Type B pancreatic cell (in vitro differentiated cells): ENCODE measurements at places on chromosomes 6 and 20.

DNA sequence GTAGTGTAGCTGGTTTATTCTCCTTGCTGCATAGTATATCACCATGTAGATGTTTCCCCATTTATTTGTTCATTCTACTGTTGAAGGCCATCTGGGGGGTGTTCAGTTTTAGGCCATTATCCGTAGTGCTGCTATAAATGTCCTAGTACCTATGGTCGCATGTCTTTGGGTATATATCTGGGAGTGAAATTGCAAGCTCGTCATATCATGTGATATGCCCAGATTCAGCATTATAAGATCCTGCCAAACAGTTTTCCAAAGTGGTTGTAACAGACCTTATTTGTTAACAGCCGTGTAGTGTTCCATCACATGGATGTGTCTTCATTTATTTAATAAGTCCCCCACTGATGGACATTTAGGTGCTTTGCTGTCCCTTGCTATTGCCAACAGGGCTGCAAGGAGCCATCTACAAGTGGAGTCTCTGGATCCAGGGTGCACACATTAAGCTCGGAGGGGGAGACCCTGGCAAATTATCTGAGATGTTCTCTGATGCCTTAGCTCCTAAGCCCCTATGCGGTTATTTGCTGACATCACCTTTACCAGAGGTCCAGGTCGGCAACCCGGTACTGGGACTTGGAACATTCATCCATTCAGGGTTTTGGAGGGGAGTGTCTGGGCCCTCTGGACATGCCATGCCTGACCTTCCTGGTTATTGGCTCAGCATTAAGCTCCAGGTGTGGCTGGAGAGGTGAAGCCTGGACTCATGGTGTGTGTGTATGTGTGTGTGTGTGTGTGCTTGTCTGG lies 16.9 kb downstream of the LBP start:
- DNase-seq, result no peak

DNA sequence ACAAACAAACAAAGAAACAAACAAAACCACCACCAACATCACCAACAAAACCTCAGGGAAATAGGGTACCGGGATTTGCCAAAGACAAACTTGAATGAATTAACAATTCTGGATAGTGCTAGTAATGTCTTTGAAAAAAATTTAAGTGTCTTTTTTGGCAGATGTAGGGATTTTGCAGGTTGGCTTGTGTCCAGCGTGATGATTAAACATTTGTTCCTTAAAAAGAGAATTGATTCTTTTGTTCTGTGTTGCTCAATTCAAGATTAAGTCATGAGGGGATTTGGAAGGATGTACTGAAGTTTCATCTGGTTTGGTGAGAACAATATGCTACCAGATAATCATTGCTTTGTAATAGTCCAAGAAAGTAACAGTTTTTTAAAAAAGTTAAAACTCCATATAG lies 125.1 kb upstream of the HS3ST5 start:
- DNase-seq, result no peak

DNA sequence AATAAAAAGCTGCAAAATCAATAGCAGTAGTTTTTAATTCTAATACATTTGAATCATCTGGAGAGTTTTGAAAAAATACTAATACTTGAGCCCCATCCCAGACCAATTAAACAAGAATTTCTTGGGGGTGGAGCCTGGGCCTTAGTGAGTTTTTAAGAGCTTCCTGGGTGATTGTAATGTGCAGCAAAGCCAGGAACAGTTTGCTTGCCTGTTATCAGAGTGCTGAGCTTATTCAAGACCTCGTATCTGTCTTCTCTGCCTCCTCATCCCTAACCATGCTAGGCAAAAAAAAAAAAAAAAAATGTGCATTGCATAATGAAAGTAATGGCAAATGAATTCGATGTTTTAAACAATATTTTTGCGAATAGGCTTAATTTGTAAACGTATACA lies 36.4 kb upstream of the MYB start:
- no peak for DNase-seq

DNA sequence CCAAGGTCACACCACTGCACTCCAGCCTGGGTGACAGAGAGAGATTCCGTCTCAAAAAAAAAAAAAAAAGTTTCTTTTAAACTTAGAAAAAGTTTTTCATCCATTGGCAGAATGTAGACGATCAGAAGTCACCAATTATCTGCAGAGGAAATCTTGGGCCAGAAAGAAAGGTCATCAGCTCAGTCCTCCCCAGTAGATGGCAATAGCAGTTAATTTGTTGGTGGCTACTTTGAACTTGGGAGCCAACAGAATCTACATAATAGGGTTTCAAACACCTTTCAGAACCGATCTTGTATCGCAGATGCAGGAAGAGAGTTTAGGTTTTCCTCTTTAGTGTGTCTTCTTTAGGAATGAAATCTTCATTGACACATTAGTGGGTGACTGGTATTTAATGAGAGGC lies 41.7 kb downstream of the LBP start:
- no peak for DNase-seq

- DNase-seq, result no peak
These were observed 42.5 kb upstream of the NKX2-2 start for GRCh38 chr20:21556398-21556797.

DNA sequence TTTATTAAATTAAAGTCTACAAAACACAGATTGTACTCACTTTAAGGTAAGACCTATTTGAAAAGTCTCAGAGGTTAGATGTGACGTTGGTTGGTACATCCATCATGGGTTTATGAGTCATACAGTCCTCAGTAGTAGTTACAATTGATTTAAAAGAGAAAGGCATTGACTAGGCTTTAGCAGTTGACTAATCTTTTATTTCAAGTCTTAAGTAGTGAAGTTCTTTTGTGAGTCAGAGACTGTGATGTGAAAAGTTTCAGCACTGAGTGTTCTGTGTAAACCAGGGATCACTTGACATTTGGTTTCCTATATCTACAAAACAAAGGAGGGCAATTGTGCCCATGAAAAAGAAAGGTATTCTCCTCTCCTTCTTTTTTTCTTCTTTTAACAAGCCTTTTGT lies 221.3 kb downstream of the GRIK2 start:
- no peak for DNase-seq

GRCh38 chr6:164075981-164076615 lies 661.6 kb downstream of the QKI start:
- DNase-seq, result no peak

DNA sequence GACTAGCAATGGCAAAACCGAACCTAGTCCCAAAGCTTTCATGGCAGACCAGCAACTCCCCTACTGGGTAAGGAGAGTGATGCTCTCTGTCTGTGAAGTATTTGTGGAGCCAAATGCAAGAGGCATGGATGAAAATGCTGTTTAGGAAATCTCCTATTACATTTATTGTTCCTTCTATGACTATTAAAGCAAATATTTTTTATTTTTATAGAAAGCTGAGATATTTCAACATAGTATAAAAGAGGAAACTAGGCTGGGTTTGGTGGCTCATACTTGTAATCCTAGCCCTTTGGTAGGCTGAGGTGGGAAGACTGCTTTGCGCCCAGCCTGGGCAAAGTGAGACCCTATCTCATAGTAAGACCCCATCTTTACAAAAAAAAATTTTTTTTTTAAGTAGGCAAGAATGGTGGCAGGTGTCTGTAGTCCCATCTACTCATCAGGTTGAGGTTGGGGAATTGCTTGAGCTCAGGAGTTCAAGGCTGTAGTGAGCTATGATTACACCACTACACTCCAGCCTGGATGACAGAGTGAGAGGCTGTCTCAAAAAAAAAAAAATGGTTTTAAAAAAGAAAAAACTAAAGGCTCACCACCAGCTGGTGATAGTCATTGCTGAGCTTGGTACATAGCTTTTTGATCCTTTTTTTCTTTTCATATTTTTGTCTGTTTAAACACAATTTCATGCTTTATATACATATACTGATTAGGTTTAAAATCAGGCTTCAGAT lies 11.3 kb downstream of the KDM1B start:
- DNase-seq, result no peak

GRCh38 chr20:40628877-40629276 lies 60.2 kb downstream of the MAFB start:
- DNase-seq, result no peak

- no peak for DNase-seq
These were observed 105.0 kb downstream of the MRPL14 start for GRCh38 chr6:44022296-44022661.

GRCh38 chr20:57308451-57309271 lies 20.9 kb upstream of the SPO11 start:
- no peak for DNase-seq

- DNase-seq, result no peak
These were observed 7.1 kb downstream of the PLEKHG1 start for GRCh38 chr6:150606647-150607328.

GRCh38 chr20:57498425-57499400 lies 26.2 kb downstream of the CTCFL start:
- no peak for DNase-seq

DNA sequence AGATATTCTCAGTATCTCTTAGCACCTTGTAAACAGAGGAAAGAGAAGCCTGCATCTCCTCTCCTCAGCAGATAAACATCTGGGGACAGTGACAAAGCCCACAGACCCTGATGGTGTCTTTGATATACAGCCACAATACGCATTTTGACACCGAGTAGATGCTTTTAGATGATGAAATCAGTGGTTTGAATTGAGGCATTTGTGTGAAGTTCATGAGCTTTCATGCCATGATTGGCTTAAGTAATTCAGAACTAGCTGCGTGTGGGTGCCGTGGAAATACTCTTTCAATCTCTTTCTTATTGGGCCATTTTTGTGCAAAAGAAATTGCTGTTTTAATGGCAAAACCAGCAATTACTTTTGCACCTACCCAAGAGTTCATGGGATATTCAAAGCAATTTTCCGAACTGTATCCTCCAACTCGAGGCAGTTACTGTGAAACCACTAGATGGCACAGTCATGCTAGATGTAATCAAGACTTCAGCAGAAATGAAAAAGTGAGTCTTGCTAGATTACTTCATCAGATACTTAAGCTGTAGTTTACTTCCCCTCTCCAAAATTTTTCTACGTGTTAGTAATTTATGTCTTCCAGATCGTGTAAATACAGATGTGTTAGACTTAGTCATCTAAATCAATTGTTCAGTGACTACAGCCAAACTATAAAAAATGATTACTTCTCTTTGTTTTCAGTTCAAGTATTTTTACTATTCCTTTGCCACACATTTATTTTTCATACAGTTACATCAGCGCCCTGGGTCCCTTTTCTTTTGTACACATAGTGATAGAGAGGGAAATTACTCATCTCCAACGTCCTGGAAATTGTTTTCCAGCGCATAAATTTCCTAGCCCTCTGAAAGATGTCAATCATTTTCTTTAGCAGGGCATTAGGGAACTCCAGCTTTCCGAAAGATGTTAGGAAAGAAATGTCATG lies 49.4 kb downstream of the IYD start:
- no peak for DNase-seq

DNA sequence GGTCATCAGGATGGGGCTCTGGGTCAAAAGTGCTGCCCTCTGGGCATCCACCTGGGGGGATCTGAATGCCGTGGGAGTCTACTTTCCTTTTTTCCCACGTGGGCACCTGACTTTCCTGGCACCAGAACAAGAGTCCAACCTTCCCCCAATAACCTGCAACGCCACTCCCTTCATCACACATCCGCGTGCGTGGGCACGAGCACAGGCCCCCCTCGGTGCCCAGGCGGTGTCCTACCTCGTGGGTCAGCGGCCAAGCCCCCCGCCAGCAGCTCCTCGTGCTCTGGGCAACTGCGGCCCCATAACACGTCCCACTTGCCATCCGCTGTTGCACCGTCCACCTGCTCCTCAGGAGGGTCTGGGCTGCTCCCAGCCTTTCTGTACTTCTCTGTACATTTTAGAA lies 87.0 kb downstream of the YTHDF1 start:
- peak; percentile 65 for DNase-seq

- DNase-seq, result no peak
These were observed 91.7 kb upstream of the IYD start for GRCh38 chr6:150276937-150277742.

DNA sequence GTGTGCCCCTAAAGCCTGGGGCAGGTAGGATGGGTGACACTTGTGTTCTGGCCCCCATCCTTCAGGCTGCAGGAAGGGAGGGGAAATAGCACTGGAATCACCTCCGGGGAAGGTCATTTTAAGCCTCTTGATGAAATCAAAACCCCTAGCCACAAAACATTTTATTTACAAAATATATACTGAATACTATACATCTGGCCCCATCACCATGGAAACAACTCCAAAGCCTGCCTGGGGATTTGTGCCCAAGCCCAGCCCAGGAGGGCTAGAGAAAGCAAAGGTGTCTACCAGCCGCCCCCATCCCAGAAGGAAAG lies 2.6 kb downstream of the SMIM29 start:
- no peak for DNase-seq

- DNase-seq, result no peak
These were observed 36.3 kb downstream of the AHI1 start for GRCh38 chr6:135461208-135461607.

- DNase-seq, result no peak
These were observed 120.4 kb downstream of the CDH26 start for GRCh38 chr20:60078351-60079250.
